ENCODE measurements at places on chromosomes 1 and 21.
A peak's percentile ranks its signal among the peaks of the same experiment; 100 is the strongest.

- DNase-seq, result peak; percentile 28
These were observed 2.6 kb upstream of the RAB7B start for GRCh38 chr1:206005778-206006180.

- DNase-seq, result no peak
These were observed 260.1 kb downstream of the C1orf94 start for GRCh38 chr1:34436836-34437235.

- DNase-seq, result no peak
These were observed 18.7 kb upstream of the PLA2G2E start for GRCh38 chr1:19942088-19942487.

GRCh38 chr1:209511169-209511568 is 72.3 kb upstream of the CAMK1G start:
- DNase-seq, result no peak

GRCh38 chr21:40714536-40714935 is 132.4 kb downstream of the DSCAM start:
- DNase-seq, result no peak

DNA sequence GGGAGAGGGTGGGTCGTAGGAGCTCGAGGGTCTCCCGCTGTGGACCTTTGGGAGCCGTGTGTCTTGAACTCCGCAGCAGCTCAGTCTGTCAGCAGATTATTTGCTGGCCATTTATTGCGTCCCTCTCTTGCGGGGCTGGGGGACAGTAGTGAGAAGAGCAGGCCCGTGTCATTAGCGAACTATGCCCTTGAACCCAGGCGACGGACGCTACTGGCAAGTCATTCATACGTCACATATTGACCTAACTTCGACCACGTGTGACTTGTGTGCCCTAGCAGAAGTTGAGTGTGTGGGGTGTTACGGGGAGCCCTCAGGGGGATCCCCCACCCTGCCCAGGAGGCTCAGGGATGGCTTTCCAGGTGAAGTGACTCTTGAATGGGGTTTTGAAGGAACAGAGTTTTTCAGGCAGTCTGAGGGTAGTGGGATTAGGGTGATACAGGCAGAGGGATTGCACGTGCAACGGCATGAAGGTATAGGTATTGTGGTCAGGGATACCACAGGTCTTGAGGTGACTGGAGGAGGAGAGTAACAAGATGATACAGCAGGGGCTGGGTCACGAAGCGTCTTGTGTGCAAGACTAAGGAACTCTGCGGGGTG is 13.0 kb downstream of the RCC1 start:
- no peak for DNase-seq

DNA sequence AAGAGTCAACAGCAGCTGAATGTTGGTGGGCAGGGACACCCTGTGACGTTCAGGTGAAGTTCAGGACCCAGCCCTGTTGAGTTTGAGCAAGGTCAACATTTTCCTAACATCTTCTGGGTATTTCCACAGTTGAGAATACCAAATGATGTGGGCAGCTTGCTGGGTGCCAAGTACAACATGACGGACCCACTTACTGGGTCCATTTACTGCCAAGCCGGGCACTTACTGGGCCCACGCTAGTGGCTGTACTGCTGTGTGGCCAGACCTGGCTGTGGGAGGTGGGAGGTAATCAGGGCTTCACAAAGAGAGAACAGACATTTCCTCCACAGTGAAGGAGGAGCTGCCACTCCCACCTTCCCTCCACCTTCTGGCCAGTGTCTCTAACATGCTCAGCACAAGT is 99.2 kb downstream of the PSMG1 start:
- no peak for DNase-seq

DNA sequence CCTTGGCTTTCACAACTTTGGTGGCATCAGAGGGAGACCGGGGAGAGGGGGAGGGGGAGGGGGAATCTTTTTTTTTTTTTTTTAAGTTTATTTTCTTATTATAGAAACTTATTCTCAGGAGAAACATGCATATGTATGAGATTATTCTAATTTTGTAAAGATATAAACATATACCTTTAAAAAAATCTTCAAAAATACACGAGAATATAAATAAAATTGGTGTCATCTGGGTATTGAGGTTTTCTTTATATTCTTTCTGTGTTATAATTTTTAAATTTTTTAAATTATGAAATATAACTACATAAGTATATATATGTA is 18.9 kb upstream of the SNRPE start:
- no peak for DNase-seq

- DNase-seq, result no peak
These were observed 164.1 kb downstream of the GALNT2 start for GRCh38 chr1:230230948-230231773.

DNA sequence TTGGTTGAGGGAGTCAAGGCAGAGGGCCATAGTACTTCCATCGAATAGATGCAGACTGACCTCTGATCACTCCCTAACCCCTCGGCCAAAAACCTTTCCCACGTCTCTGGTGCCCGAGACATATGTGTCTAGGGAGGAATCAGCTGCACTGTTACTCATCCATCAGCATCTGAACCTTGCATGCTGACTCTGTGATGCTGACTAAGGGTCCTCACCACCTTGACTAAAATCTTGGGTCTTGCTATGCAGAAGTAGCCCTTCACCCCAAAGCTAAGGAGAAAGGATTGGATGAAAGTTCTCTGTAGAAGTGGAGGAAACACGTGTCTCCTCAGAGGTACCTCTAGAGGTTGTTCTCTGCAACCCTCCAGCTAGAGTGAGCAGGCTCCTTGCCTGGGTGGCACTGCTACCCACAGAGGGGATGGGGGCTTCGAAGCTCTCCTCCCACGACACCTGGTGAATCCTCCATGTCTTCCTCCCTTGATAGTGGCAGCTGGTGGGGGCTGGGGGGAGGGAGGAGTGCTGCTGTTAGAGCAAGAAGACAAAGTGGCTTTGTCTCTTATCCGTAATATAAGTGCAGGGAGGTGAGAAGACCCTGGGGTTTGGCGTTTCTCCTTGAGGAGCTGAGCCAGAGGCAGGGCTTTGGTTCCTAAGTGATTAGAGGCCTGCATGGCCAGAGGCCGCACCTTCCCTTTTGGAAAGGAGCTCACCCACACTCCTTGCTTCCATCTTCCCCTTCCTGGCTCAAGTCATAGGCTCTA is 45.1 kb downstream of the ATP2B4 start:
- DNase-seq, result no peak

DNA sequence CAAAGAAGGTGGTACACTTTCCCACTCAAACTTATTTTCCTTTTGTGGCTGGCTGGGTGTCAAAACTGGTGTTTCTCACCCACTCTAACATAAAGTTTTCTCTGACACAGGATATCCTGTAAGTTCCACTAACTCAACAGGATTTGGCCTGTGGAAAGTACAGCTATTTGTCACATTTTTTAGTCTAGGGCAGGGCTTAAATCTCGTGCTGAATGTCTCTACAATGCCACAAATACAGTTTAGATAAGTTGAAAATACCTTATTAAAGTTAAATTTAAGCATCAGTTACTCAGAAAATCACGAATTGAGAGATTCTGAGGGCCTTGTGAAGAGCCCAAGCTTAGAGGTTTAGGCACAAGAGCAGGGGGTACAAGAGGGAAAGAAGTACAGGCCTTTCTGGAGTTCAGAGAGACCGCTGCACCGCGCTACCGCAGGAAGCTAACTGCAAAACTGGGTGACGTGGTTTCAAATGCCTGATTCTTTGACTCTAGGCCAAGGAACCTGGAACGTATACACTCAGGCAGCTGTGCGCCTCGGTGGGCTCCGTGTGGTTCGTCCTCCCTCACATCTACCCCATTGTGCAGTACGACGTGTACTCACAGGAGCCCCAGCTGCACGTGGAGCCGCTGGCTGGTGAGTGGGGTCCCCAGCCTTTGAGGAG is 23.4 kb upstream of the PWP2 start:
- no peak for DNase-seq

GRCh38 chr1:106268070-106268469 is 788.4 kb upstream of the PRMT6 start:
- DNase-seq, result no peak

- DNase-seq, result no peak
These were observed 1048.1 kb downstream of the BRINP3 start for GRCh38 chr1:189429610-189430009.

GRCh38 chr1:99537886-99538617 is 107.9 kb upstream of the PALMD start:
- no peak for DNase-seq

DNA sequence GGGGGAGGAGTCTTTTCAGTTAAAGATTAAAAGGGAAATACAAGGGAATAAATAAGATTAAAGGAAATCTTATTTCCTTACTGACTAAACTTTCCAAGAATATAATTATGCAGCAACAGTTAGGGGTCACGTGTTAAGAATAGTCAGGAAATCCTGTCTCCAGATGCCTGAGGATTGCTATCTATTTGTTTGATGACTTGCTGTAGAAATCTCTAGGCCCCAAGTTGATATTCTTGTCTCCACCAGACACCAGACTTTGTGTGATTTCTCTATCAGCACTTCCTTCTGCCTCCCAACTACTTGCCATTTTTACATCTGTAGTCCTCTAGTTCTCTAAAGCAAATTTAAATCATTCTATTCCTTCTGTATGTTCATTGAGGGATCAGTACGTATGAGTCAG is 77.5 kb downstream of the RPAP2 start:
- DNase-seq, result no peak

DNA sequence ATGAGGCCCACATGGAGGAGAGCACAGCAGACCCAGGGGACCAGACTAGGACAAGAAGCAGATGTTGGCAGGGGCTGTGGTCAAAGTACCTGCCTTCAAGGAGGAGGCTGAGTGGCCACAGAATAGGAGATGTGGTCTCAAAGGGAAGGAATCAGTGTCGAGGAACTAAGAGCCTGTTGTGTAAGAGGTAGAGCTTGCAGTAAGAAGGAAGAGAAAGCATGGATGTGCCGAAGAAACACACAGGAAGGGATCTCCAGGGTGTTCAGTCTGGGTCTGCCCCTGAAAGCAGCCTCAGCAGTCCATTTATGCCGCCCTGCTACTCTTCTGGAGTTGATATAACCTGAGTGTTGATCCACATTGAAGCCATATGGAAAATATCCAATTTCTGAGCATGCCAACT is 83.9 kb downstream of the NID1 start:
- DNase-seq, result no peak

DNA sequence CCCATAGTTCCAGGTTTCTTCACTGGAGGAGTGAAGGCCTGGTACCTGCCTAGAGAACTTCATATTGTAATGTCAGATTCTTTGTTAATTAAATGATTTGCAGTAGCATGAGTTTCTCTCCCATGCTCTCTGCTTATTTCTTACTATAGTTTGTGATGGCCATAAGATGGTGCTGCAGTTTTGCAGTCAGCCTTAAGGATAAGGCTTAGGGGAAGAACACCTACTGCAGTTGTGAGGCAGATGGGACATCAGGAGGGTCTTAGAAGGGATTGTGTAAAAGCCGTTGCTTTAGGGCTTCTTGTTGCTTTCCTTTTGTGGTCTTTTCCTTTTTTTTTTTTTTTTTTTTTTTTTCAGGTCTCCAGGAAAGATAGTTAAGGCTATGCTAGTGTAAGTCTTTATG is 61.8 kb downstream of the MACF1 start:
- no peak for DNase-seq

GRCh38 chr1:115428676-115429075 is 90.6 kb upstream of the NGF start:
- DNase-seq, result no peak

DNA sequence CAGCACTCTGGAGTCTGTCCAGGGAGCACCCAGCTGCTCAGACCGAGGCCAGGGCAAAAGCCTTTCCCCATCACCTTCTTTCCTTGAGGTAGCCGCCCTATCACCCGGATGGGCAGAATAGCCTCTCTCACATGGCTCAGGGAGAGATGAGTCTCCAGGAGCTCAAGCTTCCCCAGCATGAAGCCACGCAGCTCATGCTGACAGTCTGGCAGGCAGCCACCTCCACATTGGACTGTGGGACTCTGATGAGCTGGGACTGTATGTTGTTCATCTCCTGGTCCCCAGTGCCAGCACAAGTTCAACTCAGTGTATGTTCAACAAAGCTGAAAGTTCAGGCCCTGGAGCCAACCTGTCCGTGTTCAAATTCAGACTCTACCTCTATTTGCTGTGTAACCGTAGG is 75.2 kb upstream of the ZC3H12A start:
- no peak for DNase-seq

- DNase-seq, result no peak
These were observed 14.0 kb upstream of the SLC41A1 start for GRCh38 chr1:205826995-205827394.

DNA sequence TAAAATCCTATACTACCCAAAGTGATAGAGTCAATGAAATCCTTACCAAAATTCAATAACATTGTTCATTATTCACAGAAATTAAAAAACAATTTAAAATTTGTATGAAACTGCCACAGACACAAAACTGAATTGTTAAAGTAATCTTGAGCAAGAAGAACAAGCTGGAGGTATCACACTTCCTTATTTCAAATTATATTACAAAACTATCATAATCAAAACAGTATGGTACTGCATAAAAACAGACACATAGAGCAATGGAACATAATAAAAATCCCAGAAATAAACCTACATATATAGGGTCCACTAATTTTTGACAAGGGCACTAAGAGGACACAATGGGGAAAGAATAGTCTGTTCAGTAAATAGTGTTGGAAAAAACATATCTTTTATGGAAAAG is 316.2 kb downstream of the PTPRC start:
- DNase-seq, result no peak

DNA sequence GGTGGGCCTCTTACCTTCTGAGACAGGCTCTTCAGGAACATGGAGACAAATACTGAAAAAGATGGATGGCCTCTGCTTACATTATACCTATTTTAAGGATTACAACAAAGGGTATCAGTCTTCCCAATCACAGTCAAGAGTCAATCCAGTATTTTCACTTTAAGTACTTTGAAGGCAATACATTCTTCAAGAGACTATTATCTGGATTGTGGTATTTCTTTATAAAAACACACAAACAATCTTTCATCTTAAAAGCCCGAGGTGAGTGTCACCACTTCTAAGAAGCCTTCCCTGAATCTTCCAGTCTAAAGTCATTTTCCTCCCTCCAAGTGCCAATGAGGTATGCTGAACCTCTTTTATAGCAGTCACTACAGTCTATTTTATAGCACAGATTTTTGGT is 45.3 kb downstream of the WASF2 start:
- no peak for DNase-seq

DNA sequence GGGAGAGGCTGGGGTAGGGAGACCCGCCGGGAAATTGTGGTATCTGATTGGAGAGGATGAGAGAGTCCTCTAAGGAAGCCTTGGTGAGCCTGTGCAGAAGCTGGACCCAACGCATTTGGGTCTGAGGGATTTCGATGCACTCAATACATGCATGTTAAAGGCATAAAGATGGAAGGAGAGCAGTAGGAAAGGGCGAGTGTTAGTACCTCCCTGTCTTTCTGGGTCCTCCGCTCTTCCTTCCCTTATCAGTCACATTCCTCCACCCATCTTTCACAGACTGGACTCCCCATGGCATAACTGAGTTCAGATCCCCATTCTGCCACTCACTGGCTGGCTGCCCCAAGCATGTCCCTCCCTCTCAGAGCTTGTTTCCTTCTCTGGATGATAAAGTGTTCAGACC is 7.3 kb downstream of the RGS16 start:
- no peak for DNase-seq

GRCh38 chr1:168520052-168520751 is 23.6 kb downstream of the XCL2 start:
- no peak for DNase-seq
